ENCODE measurements at places on chromosomes 3 and 15. TPM values are rescaled to one million over a fixed set of nuclear protein-coding genes. Genes with fewer than 3 reads are reported as not detected.

Gene SNX33
- total RNA-seq = 43.6 TPM

Gene IQCF5
- total RNA-seq = not detected

Gene ZBTB47
- 29.9 TPM for total RNA-seq

Gene SOX14
- not detected for total RNA-seq

Gene PLOD2
- 30.0 TPM for total RNA-seq

Gene COL6A5
- not detected for total RNA-seq

Gene TEX55
- total RNA-seq = not detected

Gene XYLB
- 12.7 TPM for total RNA-seq

Gene MYRIP
- total RNA-seq = 31.1 TPM

DNA sequence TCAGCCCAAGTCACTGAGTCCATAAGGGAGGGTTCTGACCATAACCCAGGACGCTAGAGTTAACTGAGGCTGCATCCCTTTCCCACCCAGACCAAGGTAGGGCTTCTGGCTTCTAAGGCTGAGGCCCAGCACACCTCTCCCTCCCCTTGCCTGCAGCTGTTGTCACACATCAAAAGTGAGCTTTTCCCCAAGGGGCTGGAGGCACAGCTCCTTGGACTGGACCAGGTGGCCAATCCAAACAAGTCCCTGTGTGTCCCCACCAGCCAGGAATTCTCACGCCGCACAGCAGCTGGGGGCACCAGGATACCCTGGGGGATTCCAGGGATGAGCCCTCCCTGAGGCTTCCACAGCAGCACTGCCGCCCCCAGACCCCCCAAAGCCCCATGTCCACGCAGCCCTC lies 22.3 kb upstream of the ISLR2 start:
- H3K4me3 ChIP-seq = no peak overlapping the region
- DNase-seq = no peak
- no peaks in the 10 kb centered on the region for H3K36me3 ChIP-seq
- no peak overlapping the region for H3K27ac ChIP-seq
- H3K27me3 ChIP-seq = no peaks in the 10 kb centered on the region

- H3K36me3 ChIP-seq = no peaks in the 10 kb centered on the region
- no peak for DNase-seq
- H3K4me1 ChIP-seq = no peaks in the 10 kb centered on the region
- H3K27me3 ChIP-seq = no peaks in the 10 kb centered on the region
Measured at GRCh38 chr3:156606729-156607128, 51.8 kb upstream of the SSR3 start.

GRCh38 chr3:71989165-71989564 lies 204.2 kb upstream of the PROK2 start:
- no peak overlapping the region for H3K4me3 ChIP-seq
- DNase-seq = no peak
- no peak overlapping the region for H3K27ac ChIP-seq
- H3K27me3 ChIP-seq = no peaks in the 10 kb centered on the region
- H3K36me3 ChIP-seq = no peaks in the 10 kb centered on the region
- no peaks in the 10 kb centered on the region for H3K4me1 ChIP-seq

DNA sequence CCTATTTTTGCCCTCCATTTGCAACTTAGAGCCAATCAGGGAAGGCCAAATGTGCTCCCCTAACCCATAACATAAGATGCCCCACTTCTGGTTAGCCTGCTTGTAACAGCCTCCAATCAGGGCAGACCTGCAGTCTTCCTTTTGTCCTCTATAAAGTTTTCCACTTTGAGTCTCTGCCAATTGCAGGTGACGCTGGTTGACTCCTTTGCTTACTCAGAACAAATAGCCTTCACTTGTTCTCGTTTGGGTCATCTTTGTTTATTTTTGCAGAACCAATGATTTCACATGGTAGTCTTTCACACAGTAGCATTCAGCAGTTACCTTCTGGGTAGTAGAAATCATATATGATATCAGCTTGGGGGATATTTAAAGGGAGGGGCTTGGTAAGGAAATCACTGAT lies 225.6 kb downstream of the MINAR1 start:
- H3K27me3 ChIP-seq = no peaks in the 10 kb centered on the region
- no peaks in the 10 kb centered on the region for H3K36me3 ChIP-seq
- H3K4me1 ChIP-seq = no peaks in the 10 kb centered on the region

DNA sequence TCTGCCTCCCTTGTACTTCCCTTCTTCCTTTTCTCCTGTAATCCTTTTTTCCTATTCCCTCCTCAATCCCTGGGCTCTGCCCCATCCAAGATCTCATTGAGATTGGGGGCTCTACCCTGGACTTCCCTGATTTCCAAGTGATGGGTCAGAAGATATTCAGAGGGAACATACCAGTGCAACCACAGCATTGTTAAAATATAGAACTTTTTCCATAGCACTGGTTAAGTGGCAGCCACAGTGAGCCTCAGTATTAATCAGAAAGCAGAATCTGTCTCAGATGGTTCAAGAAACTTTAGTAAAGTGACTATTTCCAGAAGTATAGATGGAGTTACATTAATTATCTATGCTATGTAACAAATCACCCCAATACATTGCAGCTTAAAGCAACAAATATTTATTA lies 18.7 kb upstream of the SCN10A start:
- DNase-seq = no peak
- H3K27me3 ChIP-seq = no peaks in the 10 kb centered on the region
- H3K36me3 ChIP-seq = no peaks in the 10 kb centered on the region
- H3K4me3 ChIP-seq = no peak overlapping the region
- H3K4me1 ChIP-seq = no peaks in the 10 kb centered on the region
- peak overlapping the region; percentile 33 for H3K27ac ChIP-seq

- H3K4me1 ChIP-seq = no peaks in the 10 kb centered on the region
- H3K27ac ChIP-seq = no peak overlapping the region
- no peaks in the 10 kb centered on the region for H3K36me3 ChIP-seq
- no peak for DNase-seq
Measured at GRCh38 chr3:40290396-40290795, 19.1 kb upstream of the EIF1B start.

GRCh38 chr15:99264125-99264524 lies 12.8 kb downstream of the LRRC28 start:
- H3K4me3 ChIP-seq = no peak overlapping the region
- H3K4me1 ChIP-seq = no peaks in the 10 kb centered on the region
- H3K27ac ChIP-seq = no peak overlapping the region
- no peak for DNase-seq
- H3K36me3 ChIP-seq = no peaks in the 10 kb centered on the region

- no peaks in the 10 kb centered on the region for H3K27me3 ChIP-seq
- no peak overlapping the region for H3K4me3 ChIP-seq
- no peak for DNase-seq
- H3K36me3 ChIP-seq = no peaks in the 10 kb centered on the region
Measured at GRCh38 chr3:138468886-138469285, 34.5 kb downstream of the ESYT3 start.

DNA sequence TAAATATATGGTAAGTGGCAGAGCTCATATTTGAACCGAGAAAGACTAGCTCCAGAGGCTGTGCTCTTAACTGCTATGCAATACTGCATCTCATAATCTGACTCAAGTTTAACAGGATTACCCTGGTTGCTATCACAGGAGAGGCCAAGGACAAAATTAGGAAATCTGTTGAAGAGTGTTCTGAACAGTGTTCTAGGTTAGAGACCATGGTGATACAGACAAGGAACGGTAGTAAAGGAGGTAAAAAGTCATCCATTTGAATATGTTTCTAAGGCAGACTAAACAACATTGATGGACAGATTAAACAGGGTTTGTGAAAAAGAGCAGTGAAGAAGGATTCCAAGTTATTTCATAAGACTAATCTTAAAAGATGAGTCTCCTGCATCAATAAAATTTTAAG lies 22.1 kb downstream of the PLOD2 start:
- no peaks in the 10 kb centered on the region for H3K4me1 ChIP-seq
- no peaks in the 10 kb centered on the region for H3K36me3 ChIP-seq
- H3K27ac ChIP-seq = peak overlapping the region; percentile 50
- no peak overlapping the region for H3K4me3 ChIP-seq

DNA sequence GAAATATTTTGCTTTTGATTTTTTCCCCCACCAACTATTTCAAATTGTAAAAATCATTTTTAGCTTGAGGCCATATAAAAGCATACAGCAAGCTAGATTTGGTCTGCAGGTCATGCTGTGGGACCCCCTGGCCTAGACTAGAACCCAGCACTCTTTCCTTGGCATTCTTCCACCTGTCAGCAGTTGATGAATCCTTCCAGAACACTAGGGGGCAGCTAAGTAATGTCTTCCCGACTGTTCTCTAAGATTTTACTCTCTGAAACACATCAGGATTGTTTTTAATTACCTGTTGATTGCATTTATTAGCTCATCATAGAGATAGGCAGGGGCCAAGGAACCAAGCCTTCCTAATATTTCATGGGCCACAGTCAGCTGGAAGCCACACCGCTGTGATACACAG lies 174.5 kb downstream of the CACNA1D start:
- no peaks in the 10 kb centered on the region for H3K4me1 ChIP-seq
- H3K27me3 ChIP-seq = no peaks in the 10 kb centered on the region
- H3K36me3 ChIP-seq = no peaks in the 10 kb centered on the region
- DNase-seq = no peak
- H3K27ac ChIP-seq = no peak overlapping the region
- no peak overlapping the region for H3K4me3 ChIP-seq

GRCh38 chr15:93048759-93049161 lies 40.3 kb downstream of the RGMA start:
- no peaks in the 10 kb centered on the region for H3K4me1 ChIP-seq
- H3K4me3 ChIP-seq = no peak overlapping the region
- DNase-seq = no peak
- no peak overlapping the region for H3K27ac ChIP-seq

GRCh38 chr3:66598168-66598567 lies 97.3 kb upstream of the LRIG1 start:
- H3K4me1 ChIP-seq = no peaks in the 10 kb centered on the region
- H3K4me3 ChIP-seq = no peak overlapping the region
- no peak overlapping the region for H3K27ac ChIP-seq
- no peaks in the 10 kb centered on the region for H3K27me3 ChIP-seq
- H3K36me3 ChIP-seq = no peaks in the 10 kb centered on the region

DNA sequence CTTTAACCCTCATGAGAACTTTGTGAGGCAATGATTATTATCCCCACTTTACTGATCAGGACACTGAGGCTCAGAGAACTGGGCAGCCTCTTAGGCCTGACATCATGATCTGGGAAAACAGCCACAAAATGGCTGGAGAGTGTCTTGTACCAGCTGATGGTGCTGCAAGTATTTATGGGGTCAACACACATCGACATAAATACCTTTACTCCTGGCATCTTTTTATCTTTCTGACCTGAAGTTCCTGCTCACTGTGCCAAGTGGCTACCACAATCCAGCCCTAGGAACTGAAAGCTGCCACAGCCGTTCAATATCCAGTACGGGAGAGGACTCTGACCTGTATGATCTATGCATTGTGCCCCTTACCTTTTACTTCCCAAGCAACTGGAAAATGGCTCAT lies 29.2 kb upstream of the MUC13 start:
- H3K27ac ChIP-seq = no peak overlapping the region
- H3K4me1 ChIP-seq = no peaks in the 10 kb centered on the region

DNA sequence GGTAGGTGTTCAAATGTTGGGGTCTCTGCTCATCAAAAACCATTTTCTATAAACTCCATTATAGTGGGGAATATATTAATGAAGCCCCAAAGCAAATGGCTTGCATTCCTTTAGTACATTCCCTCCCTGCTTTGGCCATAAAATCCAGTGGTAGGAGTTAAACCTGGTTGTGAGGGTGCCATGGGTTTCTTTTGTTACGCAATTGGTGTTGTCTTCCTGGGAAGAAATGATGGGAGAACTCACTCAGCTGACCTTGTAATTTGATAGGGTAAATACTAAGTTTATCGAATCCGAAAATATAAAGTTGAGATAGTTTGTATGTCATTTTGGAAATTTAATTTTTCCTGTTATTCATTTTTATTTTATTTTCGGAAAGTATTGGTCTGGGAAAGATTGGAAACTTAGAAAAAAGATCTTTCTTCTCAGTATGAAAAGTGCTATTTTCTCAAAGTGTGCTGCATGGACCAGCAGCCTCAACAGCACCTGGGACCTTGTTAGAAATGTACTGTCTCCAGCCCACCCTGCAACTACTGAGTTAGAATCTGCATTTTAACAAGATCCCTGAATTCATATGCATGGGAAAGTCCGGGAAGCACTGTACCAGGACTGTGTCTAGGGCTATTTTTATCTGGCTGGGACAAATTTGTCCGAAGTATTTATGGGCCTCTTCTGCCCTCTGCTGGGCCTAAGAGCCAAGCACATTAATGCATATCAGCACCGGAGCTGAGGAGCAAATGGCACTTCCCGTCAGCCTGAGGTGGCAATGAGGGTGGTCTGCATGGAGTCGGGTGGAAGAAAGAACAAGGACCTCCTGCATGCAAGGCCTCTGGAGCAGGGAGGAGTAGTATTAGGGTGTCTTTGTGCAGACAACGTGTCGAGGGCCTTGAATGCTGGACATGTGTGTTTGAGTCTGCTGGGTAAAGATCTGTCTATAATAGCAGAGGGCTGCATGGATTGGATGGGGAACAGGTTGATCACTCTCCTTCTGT lies 54.7 kb downstream of the FAM81A start:
- H3K27ac ChIP-seq = no peak overlapping the region
- H3K4me1 ChIP-seq = no peaks in the 10 kb centered on the region
- no peaks in the 10 kb centered on the region for H3K36me3 ChIP-seq

Measured in uterus (tissue), 4 donors.